ENCODE measurements at places on chromosomes 3 and 15. TPM values are rescaled to one million over a fixed set of nuclear protein-coding genes. Genes with fewer than 3 reads are reported as not detected.

GPR149 gene
- not detected for total RNA-seq

KLHL40 gene
- not detected for total RNA-seq

ESYT3 gene
- 66.4 TPM for total RNA-seq

BRK1 gene
- total RNA-seq, result 112 TPM

GRCh38 chr3:125154110-125154509 is 58.4 kb downstream of the SLC12A8 start:
- DNase-seq, result no peak

DNA sequence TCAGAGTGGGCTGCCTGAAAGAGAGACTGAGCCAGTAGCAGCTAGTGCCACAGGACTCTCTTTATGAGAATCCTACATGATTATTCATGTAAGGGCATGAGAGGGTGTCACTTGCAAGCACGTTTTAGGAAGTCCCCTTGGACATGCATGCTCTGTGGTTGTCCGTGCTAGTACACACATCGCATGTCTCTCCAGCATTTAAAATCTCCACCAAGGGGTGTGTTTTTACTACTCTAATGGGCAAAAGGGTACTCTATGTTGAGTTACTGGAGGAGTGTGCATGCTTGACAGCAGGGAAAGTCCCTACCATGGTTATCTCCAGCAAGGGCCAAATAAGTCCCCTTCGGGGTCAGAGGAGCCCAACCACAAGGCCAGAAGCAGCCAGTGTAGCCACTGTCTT is 70.7 kb downstream of the DCLK3 start:
- DNase-seq, result no peak

- DNase-seq, result no peak
Measured at GRCh38 chr3:164737174-164737573, 341.1 kb downstream of the SI start.

- DNase-seq, result no peak
Measured at GRCh38 chr15:52191207-52191606, at the start of gene GNB5. Gene GNB5, minus strand, starts transcription at chr15:52191392. Its CDS starts 6,716 bp downstream, at chr15:52184676.

GRCh38 chr3:14565868-14566588 is 25.9 kb upstream of the GRIP2 start:
- DNase-seq, result no peak

- DNase-seq, result no peak
Measured at GRCh38 chr15:38557921-38558320, 6.7 kb downstream of the RASGRP1 start.

OR5H6 gene
- not detected for total RNA-seq

DNA sequence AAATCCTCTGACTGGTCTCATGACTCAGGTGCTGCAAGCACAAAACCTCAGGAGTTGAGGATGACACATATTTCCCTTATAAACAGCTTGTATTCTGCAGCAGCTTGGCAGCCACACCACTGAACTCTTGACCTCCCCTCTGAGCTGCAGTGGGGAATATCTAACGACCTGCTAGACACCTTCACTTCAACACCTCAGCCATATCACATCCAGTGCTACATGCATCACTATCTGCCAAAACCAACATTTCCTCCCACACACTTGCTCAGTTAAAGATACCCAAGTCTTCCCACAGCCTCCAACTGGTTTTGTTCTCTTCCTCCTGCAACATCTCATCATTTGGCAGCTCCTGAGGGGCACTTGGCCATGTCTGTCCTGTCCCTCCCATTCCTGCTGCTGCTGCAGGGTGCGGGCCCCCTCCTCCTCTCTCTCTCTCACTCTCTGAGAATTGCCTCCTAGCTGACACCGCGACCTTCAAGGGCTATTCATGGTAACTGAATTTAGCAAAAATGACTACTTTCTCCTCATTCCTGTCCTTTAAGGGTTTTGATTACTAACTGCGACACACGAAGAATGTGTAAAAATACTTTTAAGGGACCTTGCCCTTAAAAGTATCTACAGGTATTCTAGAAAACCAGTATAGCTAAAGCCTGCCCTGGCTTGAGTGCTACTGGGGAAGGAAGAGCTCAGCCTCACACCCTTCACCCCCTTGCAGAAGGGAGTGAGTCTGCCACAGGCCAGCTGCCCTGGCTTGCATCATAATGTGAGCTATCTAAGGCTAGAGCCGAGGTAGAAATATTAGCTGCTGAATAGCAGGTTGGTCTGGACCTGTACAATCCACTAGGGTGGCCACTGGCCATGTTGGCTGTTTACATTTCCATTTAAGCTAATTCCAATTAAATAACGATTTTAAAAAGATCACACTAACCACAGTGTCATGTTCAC is 5.0 kb upstream of the CCR9 start:
- no peak for DNase-seq

DCBLD2 gene
- total RNA-seq, result 35.8 TPM

DNA sequence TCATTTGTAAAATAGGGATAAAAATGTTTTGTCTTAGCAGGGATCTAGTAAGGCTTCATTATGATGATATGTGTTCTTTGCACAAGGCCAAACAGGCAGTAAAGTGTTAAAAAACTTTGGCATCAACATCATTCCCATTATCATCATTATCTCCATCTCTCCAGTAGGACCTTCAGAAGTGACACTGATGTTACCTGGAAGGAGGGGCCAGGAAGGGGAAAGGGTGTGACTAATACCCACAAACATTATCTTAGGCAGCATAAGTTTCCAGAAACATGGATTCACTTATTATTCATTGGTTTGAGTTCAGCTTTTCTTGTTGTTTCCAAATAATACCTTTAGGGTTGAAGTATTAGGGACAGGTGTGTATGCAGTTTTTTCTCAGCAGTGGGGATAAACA is 399.6 kb downstream of the PTPRG start:
- DNase-seq, result no peak

DNA sequence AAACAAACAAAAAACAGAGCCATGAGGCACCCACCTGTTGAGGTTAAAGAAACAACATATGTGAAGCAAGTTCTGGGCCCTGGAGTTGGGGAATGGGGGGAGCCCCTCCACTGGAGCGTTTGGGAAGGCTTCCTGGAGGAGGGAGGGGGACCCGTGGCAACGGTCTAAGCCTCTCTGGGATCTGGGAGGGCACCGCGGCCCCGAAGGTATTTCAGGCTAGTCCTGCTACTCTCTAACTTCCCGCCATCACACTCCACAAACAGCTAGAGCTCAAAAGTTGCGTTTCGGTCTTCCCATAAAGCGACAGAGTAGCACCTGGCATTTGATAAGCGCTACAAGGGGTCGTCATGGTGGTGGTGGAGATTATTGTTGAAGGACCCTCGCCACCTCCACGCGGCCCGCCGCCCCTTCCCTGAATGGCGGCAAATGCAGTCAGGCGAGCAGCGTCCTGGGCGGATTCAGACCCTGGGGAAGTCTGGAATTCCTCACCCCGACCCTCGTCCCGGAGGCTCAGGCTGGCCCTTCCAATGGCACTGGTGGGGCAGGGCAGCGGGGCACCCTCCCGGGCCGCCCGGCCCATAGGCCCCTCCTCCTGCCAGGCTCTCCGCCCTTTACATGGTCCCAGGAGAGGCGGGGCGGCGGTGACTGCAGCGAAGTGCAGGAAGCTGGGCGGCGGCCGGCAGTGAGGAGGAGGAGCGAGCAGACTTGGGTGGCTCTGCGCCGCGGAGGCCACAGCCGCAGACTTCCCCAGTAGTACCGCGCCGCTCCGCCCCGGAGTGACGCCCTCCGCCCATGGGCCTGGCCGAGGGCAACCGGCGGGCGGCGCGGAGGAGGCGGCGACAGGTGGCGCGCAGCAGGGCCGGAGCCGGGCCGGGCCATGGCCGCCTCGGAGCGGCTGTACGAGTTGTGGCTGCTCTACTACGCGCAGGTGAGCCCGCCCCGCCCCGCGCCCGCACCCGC is at the start of gene NBEAL2:
Gene NBEAL2 (plus strand): TSS at position 682 of the 960 bp plus-strand sequence. CDS start 196 bp downstream, at position 878.
- peak; percentile 99 for DNase-seq

GRCh38 chr3:5428607-5429516 is 241.4 kb downstream of the EDEM1 start:
- no peak for DNase-seq

DNA sequence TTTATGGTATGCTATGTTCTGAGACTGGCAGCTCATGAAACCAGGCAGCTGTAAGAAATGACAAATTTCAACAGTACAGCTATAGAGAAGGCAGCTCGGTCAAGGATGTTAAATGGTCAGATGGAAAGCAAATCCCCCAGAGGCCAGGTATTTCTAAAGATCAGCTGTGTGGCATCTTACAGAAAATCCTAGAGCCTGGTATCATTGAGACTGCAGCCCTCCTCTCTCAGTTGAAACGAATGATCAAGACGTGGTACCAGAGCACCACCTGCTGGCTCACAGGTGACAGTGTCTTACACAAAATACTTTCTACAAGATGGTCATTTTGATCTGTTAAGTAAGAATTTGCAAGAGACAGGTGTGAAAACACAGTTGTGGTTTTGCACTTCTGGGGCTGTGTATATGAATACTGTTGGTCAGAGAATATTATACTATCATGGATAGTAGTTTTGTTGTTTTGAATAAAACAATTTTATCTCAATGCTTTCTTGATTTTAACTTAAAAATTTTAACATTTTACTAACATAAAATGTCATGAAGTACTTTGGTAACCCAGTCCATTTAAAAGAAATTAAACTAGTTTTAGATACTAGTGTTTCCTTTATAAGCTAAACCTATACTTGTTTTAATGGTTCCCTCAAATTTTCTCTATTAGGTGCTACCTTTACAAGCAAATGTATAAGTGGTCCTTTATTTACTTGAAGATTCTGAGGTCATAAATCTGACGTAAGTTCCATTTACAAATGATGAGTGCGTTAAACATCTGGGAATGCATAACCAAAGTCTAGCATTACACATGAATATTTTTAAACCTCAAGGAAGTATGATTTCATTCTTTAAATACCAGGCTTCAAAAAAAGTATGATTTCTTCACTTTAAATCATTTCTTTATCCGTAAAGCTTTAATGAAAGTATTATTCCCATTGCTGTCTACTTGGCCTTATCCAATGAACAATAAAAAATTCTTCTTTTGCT is 121.8 kb downstream of the PDZRN3 start:
- no peak for DNase-seq

GRCh38 chr3:47565734-47566550 is 12.7 kb downstream of the CSPG5 start:
- DNase-seq, result no peak

ARPP21 gene
- total RNA-seq, result not detected

DNA sequence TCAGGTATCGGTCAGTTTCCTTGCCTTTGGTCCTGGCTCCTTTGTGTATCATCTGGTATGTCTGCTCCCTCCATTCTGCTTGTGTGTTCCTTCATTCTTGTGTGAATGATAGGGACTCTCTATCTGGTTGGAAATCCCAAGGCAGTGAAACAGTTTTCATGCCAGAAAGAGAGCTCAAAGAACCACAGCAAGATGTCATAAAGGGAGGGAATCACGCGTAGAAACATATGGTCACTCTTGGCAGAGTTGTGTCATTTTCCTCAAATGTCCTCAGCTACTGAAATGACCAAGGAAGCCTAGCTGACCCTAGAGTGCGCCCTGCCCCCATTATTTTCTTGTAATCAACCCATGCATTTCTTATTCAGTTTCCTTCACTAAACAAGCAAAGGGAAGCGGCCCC is 48.0 kb downstream of the RASGRP1 start:
- no peak for DNase-seq

P2RY1 gene
- 22.5 TPM for total RNA-seq

ZNF80 gene
- total RNA-seq, result not detected

RAB5A gene
- 71.7 TPM for total RNA-seq

- no peak for DNase-seq
Measured at GRCh38 chr15:22956257-22956977, 23.8 kb downstream of the CYFIP1 start.

VPS8 gene
- total RNA-seq, result 62.9 TPM
